Esophagus muscularis mucosa (tissue), 4 donors: ENCODE measurements at places on chromosomes 2 and 18. TPM values are rescaled to one million over a fixed set of nuclear protein-coding genes. Genes with fewer than 3 reads are reported as not detected.

GRCh38 chr2:130391872-130392670 lies 36.2 kb downstream of the PTPN18 start:
- DNase-seq, result peak; percentile 89

COLEC12 gene
- 36.4 TPM for total RNA-seq

- no peak for DNase-seq
Observed at GRCh38 chr2:160657196-160657595, 163.6 kb upstream of the RBMS1 start.

GRCh38 chr2:65727381-65727780 lies 295.0 kb upstream of the SPRED2 start:
- no peak for DNase-seq

- no peak for DNase-seq
Observed at GRCh38 chr2:8539743-8540551, 141.9 kb upstream of the ID2 start.

GRCh38 chr2:170711196-170711773 lies 3.9 kb upstream of the SP5 start:
- DNase-seq, result peak; percentile 68
